ENCODE measurements at places on chromosomes 3 and 15.

DNA sequence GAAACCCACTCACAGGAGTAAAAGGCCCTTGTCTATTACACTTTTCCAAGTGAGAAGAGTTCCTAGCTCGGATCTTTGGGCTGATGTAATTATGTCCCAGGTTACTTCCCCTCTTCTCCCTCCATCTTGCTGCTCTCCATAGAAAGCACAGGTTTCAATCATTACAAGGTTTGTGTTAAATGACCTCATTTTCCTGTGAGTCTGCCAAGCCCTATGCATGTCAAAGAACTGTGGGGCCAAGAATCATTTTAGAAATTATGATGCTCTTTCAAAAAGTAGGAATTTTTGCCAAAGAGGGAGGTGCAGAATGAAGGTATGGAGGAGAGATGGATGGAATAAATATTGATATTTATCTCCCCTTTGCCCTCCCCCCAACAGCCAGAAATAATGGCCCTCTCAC lies 129.3 kb upstream of the TPM1 start:
- no peak for DNase-seq

GRCh38 chr3:150077581-150078247 lies 107.0 kb upstream of the PFN2 start:
- no peak for DNase-seq

DNA sequence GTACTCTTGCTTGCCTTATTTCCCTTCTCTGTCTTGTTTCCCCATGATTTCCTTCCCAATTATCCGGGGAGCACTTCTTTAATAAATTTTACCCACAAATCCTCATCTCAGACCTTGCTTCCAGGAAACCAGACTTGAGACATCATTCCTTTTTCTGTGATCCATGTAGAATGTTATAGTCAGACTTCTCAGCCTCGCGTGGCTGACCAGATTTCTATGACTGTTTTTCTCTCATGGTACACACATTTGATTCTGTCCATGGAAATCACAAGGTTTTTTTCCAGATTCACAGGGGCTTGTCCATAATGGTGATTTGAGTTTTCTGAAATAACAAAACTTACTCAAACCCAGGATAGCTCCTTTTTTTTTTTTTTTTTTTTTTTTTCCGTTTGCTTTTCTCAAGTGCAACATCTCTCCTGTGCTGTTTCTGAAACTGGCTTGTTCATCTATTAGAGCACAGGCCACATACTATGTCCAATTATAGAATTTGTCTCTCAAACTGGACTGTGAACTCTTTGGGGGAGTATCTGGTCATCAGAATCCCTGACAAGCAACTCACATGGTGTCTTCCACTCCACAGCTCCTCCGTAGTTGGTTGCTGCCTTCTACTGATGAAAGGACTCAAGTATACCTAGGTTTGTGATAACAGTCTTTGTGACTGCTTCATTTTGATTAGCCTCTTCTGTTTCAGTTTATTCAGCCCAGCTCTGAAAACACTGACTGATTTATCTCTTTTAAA lies 50.8 kb downstream of the RBMS3 start:
- no peak for DNase-seq

DNA sequence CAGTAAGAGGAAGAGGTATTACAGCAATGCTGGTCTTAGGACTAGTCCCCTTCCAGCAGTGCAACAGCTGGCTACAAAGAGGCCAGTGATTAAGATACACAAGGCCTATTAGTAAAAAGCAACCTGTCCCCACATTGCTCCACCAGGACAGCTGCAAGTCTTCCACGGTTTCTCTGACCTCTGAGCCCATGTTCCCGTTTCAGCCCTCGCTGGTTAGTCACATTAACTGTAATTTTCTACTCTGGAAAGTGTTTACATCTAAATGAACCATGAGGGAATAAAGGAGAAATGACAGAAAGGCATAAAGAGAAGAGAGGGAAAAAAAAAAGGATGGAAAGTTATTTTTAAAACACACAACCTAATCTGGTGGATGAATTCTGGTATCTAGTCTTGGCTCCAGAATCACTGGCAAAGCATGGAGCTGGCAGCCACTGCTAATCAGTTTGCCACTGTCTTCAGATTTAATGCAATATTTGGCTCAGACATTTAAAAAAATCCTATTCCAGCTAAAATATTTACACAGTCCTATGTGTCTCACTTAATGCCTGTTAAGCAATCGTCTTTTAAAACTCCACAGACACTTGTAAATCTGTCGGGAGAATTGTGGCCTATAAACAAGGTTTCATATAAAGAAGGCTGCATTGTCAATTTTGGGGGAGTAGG lies 154.9 kb downstream of the GREM1 start:
- DNase-seq: no peak

DNA sequence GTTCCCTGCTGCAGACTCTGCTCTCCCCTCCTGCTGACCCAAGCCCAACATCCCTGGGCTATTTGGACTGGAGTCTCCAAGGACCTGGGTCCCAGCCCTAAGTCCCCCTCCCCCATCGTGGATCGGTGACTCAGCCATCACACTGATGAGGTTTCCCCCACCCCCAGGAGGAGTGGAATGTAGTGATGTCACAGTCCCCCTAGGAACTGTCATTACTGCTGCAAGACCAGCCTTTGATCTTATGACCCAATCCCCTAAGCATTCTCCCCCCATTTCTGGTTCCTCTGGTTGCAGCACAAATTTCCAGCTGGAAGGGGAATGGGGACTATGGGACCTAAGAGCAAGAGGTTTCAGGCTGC lies 63.4 kb upstream of the CSPG4 start:
- DNase-seq: no peak

DNA sequence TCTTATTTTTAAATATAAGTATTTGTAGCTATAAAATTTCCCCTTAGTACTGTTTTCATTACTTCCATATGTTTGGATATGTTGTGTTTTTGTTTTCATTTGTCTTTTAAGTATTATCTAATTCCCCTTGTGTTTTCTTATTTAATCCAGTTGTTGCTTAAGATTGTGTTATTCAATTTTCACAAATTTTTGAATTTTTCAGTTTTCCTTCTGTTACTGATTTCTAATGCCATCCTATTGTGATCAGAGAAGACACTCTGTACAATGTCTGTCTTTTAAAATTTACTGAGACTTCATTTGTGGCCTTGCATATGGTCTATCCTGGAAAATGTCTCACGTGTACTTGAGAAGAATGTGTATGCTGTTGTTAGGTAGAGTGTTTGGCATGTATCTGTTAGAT lies 795.6 kb upstream of the CFAP20DC start:
- no peak for DNase-seq

DNA sequence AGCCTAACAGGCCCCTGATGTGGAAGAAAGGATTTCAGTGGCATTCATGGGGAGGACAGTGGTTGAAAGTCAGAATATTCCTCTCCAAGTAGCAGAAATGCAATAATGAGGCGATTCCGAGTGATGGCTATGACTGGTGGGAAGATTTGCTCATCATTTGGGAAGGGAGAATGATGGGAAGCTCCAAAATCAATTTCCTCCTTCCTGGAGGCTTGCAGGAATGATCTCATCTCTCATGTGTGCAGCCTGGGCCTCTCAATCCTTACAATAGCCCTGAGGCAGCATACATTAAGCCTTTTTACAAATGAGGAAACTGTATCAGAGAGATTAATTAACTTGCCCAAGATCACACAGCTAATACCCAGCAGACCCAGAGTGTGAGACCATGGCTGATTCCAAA lies 58.7 kb downstream of the BOC start:
- DNase-seq: no peak

- no peak for DNase-seq
These were observed 2.4 kb downstream of the PFKFB4 start for GRCh38 chr3:48553886-48554845.

- no peak for DNase-seq
These were observed 68.7 kb downstream of the AP4E1 start for GRCh38 chr15:50977162-50977561.

GRCh38 chr3:150878996-150879575 lies 26.2 kb downstream of the MINDY4B start:
- no peak for DNase-seq

DNA sequence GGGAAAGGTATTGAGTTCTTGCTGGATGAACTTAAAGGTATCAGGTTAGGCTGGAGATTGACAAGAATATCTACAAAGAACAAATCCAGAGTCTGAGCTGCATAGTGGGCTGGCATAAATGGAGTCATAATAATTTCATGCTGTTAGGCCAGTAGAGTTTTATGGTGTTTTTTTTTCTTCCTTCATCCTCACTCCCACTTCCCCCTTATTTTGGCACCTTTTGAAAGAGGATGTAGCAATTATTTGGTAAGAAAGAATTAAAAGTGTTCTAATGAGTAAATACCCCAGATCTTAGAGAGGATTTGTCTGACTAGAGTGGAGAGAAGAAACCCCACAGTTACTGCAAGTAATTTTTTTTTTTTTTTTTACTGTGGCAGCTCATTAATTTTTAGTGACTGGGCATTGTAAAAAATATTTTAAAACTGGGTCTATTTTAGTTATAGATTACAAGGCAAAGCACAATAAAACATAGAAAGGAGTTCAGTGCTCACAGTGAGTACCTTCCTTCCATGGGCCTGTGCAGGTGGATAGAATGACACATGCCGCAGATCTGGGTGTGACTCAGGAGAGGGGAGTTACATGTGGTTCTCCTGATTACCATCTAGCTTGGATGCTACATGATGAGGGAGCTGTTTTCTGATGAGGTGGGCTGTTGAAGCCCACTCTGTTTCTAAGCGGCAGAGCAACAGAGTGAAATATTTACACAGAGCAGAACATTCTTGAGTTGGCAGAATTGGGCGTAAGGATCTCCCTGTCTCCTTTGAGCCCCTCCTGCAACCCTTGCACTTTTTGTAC lies 5.3 kb downstream of the EDEM1 start:
- DNase-seq: no peak

DNA sequence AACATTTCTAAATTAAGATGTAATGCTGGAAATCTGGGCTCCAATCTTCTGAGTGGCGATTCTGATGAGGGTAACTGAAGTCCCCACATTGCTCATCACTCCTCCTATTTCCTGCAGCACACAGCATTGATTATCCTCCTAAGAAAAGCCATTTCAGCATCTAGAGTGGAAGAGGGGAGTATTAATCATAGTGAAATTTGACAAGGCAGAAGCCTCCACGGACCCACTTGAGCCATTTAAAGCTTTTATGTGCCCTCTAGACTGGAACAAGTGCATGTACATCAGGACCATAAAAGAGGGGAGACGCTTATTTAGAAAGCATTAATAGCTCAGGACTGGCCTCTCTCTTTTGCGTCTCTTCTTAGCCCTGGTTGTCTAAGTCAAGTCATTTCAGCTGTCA lies 25.8 kb downstream of the AQP9 start:
- no peak for DNase-seq

DNA sequence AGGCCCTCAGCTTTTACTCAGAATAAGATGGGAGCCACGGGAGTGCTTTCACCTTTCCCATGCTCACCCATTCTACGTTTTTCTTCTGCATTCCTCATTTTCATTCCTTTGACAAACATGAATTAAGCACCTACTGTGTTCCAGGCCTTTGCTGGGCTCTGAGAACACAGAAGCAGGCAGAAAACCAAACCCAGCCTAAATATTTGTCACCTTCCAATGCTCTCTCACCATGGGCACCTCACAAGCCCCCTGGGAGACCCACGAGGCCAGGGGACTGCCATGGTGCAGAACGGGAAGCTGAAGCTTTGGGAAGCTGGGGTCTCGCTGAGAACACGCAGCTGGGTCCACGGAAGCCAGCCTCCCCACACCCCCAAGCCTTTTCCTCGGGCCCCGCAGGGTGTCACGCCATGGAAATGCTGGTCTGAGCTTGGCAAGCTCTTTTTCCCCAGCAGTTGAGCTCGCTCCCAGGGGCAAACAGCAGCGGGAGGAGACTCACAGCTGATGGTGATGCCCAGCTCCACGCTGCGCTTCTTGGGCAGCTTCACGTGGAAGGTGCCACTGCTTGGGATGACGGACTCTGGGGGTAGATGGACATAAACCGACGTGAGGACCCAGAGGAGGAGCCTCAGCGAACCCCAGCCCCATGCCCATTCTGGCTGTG lies 27.7 kb downstream of the GRIP2 start:
- DNase-seq: no peak

DNA sequence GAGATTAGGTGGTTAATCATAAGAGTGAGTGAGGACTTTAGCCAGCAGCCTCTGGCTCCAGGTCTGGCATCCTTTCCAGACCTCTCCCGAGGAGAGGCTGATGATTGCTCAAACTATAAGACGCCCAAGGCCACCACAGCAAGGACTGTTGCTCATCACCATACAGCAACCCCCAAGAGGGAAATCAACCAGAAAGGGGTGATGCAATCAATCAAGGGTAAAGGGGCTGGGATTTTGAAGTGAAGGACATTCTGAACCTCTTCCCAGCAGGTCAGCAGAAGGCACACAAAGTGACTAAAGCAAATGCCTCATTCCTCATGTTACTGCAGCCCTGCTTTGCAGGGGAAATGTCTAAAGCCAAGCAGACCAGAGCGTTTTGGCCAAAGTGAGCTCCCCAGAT lies 247.3 kb upstream of the IGF1R start:
- no peak for DNase-seq

DNA sequence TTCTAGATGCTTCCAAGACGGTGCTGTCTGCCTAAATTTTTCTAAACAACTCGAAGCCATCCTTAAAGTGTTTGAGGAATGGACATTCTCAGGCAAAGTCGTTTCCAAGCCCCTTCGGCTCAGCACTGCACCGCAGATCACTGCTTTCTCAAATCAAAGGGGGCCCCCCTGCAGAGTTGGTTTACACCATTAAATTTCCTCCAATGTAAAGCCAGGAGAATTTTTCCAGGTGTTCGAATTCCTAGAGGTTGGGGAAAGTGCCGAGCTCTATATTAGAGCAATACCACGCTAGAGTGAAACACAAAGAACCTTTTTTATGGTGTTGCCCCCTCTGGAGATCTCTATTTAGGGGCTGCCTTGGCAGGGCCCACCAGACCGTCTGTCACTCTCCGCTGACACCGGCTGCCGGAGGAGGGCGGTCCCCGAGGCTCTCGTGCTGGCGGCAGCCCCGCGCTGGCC lies 277.9 kb upstream of the NR2F2 start:
- DNase-seq: no peak

DNA sequence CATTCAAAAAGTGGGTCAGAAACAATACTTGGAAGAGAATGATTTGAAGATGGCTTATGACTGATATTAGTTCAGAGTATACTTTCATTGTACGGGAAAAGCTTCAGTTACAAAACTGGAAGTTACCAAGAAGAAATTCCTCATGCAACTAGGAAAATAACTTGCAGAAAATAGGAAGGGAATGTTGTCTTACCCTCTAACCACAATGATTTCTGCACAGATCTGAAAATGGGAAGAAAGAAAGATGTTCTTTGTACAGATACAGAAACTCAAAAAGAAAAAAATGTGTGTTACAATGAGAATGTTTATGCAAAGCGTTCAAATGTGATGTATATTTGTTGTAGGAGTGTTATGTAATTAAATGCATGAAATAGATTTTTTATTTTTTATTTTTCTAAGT lies 3.7 kb downstream of the ZNF280D start:
- no peak for DNase-seq

GRCh38 chr15:55230051-55230670 lies 33.4 kb upstream of the RSL24D1 start:
- DNase-seq: no peak

DNA sequence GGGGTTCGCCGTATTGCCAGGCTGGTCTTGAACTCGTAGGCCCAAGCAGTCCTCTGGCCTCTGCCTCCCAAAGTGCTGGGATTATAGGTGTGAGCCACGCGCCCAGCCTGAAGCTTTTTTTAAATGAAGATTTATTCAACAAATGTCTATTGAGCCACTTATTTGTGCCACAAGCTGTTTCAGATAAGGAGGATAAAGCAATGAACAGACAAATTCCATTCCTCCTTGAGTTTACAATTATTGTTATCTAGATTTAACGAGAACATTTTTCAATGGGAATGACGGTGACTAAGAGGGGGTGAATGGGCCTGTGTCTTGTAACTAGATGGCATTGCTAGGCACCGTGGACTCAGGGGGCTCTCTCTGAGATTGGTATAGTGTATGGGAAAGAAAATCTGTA lies 10.2 kb downstream of the PPARG start:
- no peak for DNase-seq
